Uterine smooth muscle cell (primary cell): ENCODE measurements at places on chromosomes 4 and X. TPM values are rescaled to one million over a fixed set of nuclear protein-coding genes. Genes with fewer than 3 reads are reported as not detected.

SMR3B gene
- not detected in 2 replicates for total RNA-seq

TENT5D gene
- total RNA-seq, result not detected in 2 replicates

NPNT gene
- 0.75 and 1.1 TPM in 2 replicates for total RNA-seq

ETDA gene
- not detected in 2 replicates for total RNA-seq
